ENCODE measurements at places on chromosomes 1 and 21.

GRCh38 chr1:203935321-203935720 is 73.9 kb downstream of the SNRPE start:
- DNase-seq, result no peak

- DNase-seq, result no peak
These were observed 107.4 kb upstream of the CASZ1 start for GRCh38 chr1:10903821-10904220.

DNA sequence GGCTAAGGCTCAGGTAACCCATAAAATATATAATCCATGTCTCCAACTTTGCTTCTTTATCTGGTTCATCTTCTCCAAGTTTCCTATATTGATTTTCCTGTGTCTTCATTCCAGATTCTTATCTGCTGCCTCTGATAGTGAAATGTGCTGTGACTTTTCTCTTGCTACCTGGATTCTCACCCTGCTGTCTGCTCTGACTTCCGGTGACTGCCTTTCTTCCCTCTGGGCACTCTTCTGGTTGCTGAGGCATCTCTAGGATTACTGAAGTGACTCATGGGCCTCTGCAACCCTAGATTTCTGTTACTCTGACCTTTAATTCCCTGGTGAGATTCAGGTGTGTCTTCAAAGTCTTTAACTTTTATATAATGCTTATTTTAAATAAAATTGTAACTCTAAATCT is 46.9 kb downstream of the GIPC2 start:
- DNase-seq, result no peak

GRCh38 chr1:59242370-59242769 is 54.5 kb upstream of the FGGY start:
- DNase-seq, result no peak

GRCh38 chr21:35329940-35330660 is 281.0 kb upstream of the RUNX1 start:
- DNase-seq, result no peak

DNA sequence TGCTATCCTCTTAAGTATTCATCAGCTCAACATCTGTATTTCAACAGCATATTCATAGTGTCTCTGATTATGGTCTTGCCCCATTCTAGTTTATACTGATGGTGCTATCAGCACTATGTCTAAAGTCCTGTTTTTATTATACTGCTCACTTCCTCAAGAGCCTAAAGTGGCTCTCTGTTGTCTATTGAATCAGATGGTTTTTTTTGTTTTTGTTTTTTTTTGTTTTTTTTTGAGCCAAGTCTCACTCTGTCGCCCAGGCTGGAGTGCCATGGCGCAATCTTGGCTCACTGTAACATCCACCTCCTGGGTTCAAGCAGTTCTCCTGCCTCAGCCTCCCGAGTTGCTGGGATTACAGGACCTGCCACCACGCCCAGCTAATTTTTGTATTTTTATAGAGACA is 6.1 kb downstream of the STX12 start:
- no peak for DNase-seq

DNA sequence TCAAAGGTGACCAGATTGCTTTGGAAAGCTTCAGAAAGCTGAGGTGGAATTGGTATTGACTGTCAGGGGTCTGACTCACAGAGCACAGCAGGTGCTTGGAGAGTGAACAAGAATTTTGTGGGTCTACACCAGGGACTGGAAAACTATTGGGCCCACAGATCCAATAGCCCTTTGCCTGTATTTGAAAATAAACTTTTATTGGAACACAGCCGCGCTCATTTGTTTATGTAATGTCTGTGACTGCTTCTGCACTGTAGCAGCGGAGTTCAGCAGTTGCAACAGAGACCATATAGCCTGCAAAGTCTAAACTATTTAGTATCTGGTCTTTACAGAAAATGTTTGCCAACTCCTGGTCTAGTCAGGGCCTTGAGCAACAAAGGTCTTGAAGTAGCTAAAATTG is 315.6 kb downstream of the NFIA start:
- no peak for DNase-seq

- DNase-seq, result no peak
These were observed 14.4 kb downstream of the ZBTB17 start for GRCh38 chr1:15961492-15961891.

Data from NCI-H2171 treated with DMSO at 0.1 percent for 48 hours (cell line).